ENCODE measurements at places on chromosomes 13 and 19. TPM values are rescaled to one million over a fixed set of nuclear protein-coding genes. Genes with fewer than 3 reads are reported as not detected.

GRCh38 chr19:19552798-19553197 lies 14.7 kb downstream of the CILP2 start:
- DNase-seq: no peak
- no peak overlapping the region for H3K27ac ChIP-seq
- peaks cover 8% of the 10 kb centered on the region for H3K27me3 ChIP-seq
- H3K4me3 ChIP-seq: no peak overlapping the region

DNA sequence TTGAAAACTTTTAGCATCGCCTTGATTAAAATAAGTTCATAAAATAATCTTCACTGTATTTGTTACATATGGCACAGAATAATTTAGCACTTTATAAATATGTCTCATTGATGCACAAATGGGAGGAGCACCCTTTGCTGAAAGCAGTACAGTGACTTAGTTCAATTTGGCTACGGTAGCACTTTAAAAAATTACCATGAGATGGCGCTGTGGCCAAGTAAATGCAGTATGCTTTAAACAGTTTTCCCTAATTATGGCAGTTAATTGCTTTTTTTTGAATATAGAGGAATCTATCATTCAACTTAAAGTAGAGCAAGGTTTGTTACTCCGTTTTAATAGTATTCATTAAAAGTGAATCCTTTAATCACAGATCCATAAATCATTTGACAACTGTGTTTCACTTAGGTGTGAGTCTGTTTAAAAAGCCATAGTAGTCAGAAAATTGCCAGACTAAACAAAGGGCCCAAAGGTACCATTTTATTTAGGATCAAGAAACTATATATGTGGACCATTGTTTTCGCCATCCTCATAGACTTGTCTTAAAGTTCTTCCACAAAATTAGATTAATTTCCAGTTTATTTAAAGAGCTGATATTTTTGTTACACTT lies 34.7 kb upstream of the ESD start:
- no peaks in the 10 kb centered on the region for H3K27me3 ChIP-seq
- no peak overlapping the region for H3K27ac ChIP-seq
- H3K4me3 ChIP-seq: no peak overlapping the region
- no peaks in the 10 kb centered on the region for H3K36me3 ChIP-seq
- H3K4me1 ChIP-seq: no peaks in the 10 kb centered on the region

DNA sequence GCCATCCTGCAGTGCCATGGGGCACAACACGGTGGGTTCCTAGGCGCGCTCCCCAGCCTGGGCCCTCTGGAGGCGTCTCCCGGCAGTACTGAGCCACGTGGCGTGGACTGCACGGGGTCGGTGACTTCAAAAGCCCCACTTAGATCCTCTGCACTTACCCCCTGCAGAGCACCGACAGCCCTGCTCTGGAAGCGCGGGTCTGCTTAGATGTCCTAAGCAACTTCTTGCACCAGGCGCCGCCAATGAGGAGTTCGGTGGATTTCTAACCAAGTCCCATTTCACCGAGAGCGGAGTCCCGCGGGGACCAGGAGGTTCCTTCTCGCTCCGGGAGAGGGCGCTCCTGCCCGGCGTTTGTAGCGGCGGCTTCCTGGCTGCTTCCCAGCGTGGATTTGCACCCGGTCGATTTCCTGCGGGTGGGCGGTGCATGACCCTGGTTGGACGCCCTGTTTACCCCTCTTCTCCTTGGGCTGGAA lies 25.2 kb upstream of the ZNF845 start:
- peaks cover 32% of the 10 kb centered on the region for H3K27me3 ChIP-seq
- H3K4me3 ChIP-seq: no peak overlapping the region
- H3K4me1 ChIP-seq: no peaks in the 10 kb centered on the region
- no peak overlapping the region for H3K27ac ChIP-seq

DNA sequence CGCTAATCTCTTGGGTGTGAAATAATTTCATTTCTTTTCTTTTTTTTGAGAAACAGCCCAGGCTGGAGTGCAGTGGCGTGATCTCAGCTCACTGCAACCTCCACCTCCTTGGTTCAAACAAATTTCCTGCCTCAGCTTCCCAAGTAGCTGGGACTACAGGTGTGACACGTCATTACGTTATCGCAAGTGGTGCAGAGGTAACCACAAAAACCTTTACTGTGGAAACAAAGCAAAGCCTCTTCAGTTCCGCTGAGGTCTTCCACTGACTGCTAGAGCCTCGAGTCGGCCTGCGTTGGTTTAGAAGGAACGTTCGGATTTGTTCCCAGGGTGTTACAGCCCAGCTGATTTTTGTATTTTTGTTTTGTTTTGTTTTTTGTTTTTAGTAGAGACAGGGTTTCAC lies 2.0 kb upstream of the ZNF784 start:
- H3K27me3 ChIP-seq: no peaks in the 10 kb centered on the region
- no peak overlapping the region for H3K27ac ChIP-seq
- peaks cover 5% of the 10 kb centered on the region for H3K4me1 ChIP-seq
- peaks cover 12% of the 10 kb centered on the region for H3K36me3 ChIP-seq

DNA sequence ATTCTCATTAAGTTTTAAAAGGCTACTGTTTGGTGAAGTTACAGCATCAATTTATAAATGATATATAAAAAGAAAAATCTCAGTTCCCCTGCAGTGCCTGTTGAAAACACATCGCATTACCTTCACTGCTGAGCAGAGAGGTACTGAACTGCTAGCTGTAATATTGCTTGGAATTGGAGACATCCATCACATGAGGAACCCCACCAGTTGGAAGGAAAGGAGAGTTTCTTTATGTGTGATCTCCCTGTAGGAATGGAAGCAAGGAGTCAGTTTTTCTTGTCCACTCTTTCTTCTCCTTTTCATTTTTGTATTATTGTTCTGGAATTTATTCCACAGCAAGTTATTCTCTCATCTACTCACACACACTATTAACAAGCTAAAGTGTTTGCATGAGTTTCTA lies 1586.0 kb upstream of the PRR20A start:
- H3K4me1 ChIP-seq: no peaks in the 10 kb centered on the region
- no peaks in the 10 kb centered on the region for H3K27me3 ChIP-seq
- no peaks in the 10 kb centered on the region for H3K36me3 ChIP-seq
- DNase-seq: no peak
- H3K4me3 ChIP-seq: no peak overlapping the region

The KCNJ14 gene
- total RNA-seq: 0.44 TPM

DNA sequence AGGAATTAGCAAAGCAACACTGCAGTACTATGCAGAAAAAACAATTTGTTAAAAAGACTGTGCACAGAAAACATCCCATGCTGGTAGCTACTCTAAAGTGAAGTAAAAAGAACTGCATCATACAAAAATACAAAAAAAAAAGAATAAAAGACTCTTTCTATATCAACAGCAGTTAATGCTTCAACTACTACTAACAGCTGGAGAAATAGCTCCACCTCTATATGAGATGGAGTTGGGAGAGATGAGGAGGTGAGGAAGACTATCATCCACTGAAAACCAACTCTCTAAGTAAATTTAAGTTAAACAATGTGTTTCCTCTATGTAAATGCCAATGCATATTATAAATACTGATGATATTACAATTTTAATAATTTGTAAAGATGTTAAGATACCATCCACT lies 1.8 kb downstream of the ZC3H13 start:
- no peaks in the 10 kb centered on the region for H3K36me3 ChIP-seq
- H3K27ac ChIP-seq: no peak overlapping the region
- no peaks in the 10 kb centered on the region for H3K27me3 ChIP-seq
- no peak overlapping the region for H3K4me3 ChIP-seq

DNA sequence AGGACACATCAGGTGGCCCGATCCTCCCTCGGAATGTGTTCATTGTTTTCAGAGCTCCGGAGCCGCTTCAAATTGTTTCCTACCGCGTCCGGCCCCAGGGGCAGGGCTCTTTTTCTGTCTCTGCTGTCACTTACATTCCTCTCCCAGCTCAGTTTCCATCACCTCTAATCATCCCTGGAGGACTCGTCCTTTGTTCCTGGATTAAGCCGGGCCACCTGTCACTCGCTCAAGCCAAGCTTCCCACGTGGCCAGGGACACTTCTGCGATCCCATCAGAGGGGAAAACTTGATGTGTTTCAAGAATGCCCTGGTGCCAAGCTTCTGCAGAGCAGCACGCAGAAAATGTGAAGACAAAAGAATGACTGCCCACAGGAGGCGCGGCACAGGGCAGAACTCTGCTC lies 13.5 kb downstream of the IL17D start:
- peaks cover 16% of the 10 kb centered on the region for H3K27me3 ChIP-seq
- no peak overlapping the region for H3K4me3 ChIP-seq
- no peaks in the 10 kb centered on the region for H3K36me3 ChIP-seq
- H3K4me1 ChIP-seq: peaks cover 8% of the 10 kb centered on the region
- DNase-seq: no peak

GRCh38 chr13:110261166-110262081 lies 45.5 kb downstream of the COL4A1 start:
- no peak overlapping the region for H3K4me3 ChIP-seq
- peaks cover 68% of the 10 kb centered on the region for H3K4me1 ChIP-seq
- H3K36me3 ChIP-seq: peaks cover 5% of the 10 kb centered on the region
- no peak for DNase-seq

The SERP2 gene
- total RNA-seq: 11.1 TPM

The ILF3 gene
- 112 TPM for total RNA-seq

The DLL3 gene
- total RNA-seq: not detected

The ARHGAP35 gene
- total RNA-seq: 95.1 TPM

The CGB8 gene
- not detected for total RNA-seq

- H3K4me3 ChIP-seq: no peak overlapping the region
- H3K4me1 ChIP-seq: no peaks in the 10 kb centered on the region
- no peaks in the 10 kb centered on the region for H3K27me3 ChIP-seq
- DNase-seq: no peak
These were observed 36.3 kb downstream of the AP1M1 start for GRCh38 chr19:16233836-16234551.

GRCh38 chr13:93296584-93296983 lies 70.0 kb downstream of the GPC6 start:
- H3K27ac ChIP-seq: no peak overlapping the region
- DNase-seq: no peak
- no peaks in the 10 kb centered on the region for H3K27me3 ChIP-seq
- H3K4me3 ChIP-seq: no peak overlapping the region
- no peaks in the 10 kb centered on the region for H3K4me1 ChIP-seq

The CEACAM8 gene
- total RNA-seq: 0.76 TPM

The MCEMP1 gene
- 0.21 TPM for total RNA-seq

The PCDH20 gene
- total RNA-seq: 0.31 TPM

- no peaks in the 10 kb centered on the region for H3K36me3 ChIP-seq
- H3K4me3 ChIP-seq: no peak overlapping the region
- H3K27ac ChIP-seq: peak overlapping the region; percentile 3
- H3K27me3 ChIP-seq: no peaks in the 10 kb centered on the region
- H3K4me1 ChIP-seq: peaks cover 67% of the 10 kb centered on the region
These were observed 20.3 kb downstream of the LYL1 start for GRCh38 chr19:13082192-13083007.

- H3K4me3 ChIP-seq: no peak overlapping the region
- H3K27ac ChIP-seq: no peak overlapping the region
- DNase-seq: peak; percentile 40
- peaks cover 16% of the 10 kb centered on the region for H3K27me3 ChIP-seq
These were observed 12.1 kb upstream of the CEACAM8 start for GRCh38 chr19:42606660-42607351.

The SHISA7 gene
- total RNA-seq: not detected

The LILRB5 gene
- 2.5 TPM for total RNA-seq

GRCh38 chr13:51025245-51025905 lies 85.7 kb downstream of the C13orf42 start:
- DNase-seq: no peak
- peaks cover 7% of the 10 kb centered on the region for H3K27me3 ChIP-seq
- no peak overlapping the region for H3K27ac ChIP-seq
- no peaks in the 10 kb centered on the region for H3K4me1 ChIP-seq
- no peaks in the 10 kb centered on the region for H3K36me3 ChIP-seq
- H3K4me3 ChIP-seq: no peak overlapping the region

DNA sequence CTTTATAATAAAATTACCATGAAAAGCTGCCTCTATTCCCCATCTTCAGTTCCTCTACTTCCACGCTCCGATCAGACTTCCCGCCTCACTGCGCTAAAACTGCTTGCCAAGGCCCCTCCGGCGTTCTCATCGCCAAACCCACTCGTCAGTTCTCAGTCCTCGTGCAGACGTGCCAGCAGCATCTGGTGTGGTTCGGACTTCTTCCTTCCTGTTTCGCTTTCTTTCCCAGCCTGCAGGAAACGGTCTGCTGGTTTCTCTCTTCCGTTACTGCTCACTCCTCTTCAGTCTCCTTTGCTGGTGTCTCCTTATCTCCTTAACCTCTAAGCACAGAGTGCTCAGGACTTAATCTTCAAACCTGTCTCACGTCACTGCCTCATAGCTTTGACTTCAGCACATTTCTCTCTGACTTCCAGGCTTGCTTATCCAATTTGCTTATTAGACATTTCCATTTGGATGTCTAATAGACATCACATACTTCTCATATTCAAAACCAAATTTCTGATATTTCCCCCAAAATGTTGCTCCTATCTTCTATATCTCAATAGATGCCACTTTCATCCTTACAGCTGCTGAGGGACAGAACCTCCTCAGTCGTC lies 40.3 kb downstream of the RCBTB2 start:
- H3K27ac ChIP-seq: peak overlapping the region; percentile 83
- peaks cover 19% of the 10 kb centered on the region for H3K4me1 ChIP-seq
- no peak overlapping the region for H3K4me3 ChIP-seq
- H3K27me3 ChIP-seq: no peaks in the 10 kb centered on the region

GRCh38 chr13:111431206-111431605 lies 110.8 kb downstream of the TEX29 start:
- peaks cover 27% of the 10 kb centered on the region for H3K27me3 ChIP-seq
- no peak overlapping the region for H3K27ac ChIP-seq
- no peaks in the 10 kb centered on the region for H3K4me1 ChIP-seq
- H3K4me3 ChIP-seq: no peak overlapping the region

The EBPL gene
- total RNA-seq: 7.2 TPM

The CFAP97D2 gene
- not detected for total RNA-seq

The IGFL4 gene
- total RNA-seq: not detected

GRCh38 chr13:30810801-30811200 lies 75.5 kb downstream of the ALOX5AP start:
- H3K27ac ChIP-seq: no peak overlapping the region
- H3K27me3 ChIP-seq: no peaks in the 10 kb centered on the region
- no peak overlapping the region for H3K4me3 ChIP-seq
- H3K4me1 ChIP-seq: peaks cover 3% of the 10 kb centered on the region
- no peak for DNase-seq

The KLC3 gene
- not detected for total RNA-seq

The IZUMO2 gene
- not detected for total RNA-seq

GRCh38 chr19:39038098-39038497 lies 5.7 kb upstream of the FBXO27 start:
- no peaks in the 10 kb centered on the region for H3K36me3 ChIP-seq
- H3K27me3 ChIP-seq: peaks cover 8% of the 10 kb centered on the region
- H3K4me3 ChIP-seq: no peak overlapping the region
- H3K27ac ChIP-seq: no peak overlapping the region
- no peak for DNase-seq
- no peaks in the 10 kb centered on the region for H3K4me1 ChIP-seq

GRCh38 chr13:32472194-32472621 lies 44.3 kb upstream of the N4BP2L1 start:
- H3K4me1 ChIP-seq: peaks cover 30% of the 10 kb centered on the region
- DNase-seq: no peak
- no peaks in the 10 kb centered on the region for H3K36me3 ChIP-seq
- H3K27me3 ChIP-seq: no peaks in the 10 kb centered on the region

The SLC5A5 gene
- not detected for total RNA-seq

All from heart right ventricle (tissue), 16 donors.